ENCODE measurements at places on chromosomes 2 and 18.

GRCh38 chr2:2914252-2914651 lies 463.4 kb downstream of the EIPR1 start:
- no peak for DNase-seq

GRCh38 chr2:106599540-106599939 lies 112.4 kb downstream of the CD8B2 start:
- DNase-seq = no peak

- no peak for DNase-seq
Observed at GRCh38 chr2:159926695-159927094, 128.7 kb upstream of the CD302 start.

DNA sequence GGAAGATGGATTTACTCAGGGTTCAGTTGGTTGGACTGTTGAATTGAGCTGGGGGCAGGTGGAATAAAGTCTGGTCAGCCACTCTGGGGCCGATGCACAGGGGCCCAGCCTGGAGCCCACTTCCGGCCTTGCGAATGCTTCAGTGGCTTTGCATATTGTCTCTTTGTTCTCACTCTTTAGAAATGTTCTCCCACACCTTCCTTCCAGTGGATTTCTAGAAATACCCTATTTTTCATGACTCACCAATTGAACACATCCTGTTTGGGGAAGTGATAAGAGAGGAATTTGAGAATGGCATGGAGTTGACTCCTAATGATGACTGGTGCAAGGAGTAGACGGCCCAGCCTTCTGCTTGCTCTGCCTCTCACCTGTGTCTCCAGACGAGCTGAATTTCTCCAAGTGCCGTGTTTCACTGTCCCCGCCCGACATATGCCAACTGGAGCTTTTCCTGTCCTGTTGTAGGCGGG lies 28.1 kb downstream of the ASAP2 start:
- no peak for DNase-seq

- no peak for DNase-seq
Observed at GRCh38 chr2:70030724-70031420, 56.4 kb upstream of the PCBP1 start.

GRCh38 chr18:70469916-70470315 lies 181.1 kb downstream of the SOCS6 start:
- no peak for DNase-seq

GRCh38 chr2:42957861-42958301 lies 165.5 kb upstream of the HAAO start:
- no peak for DNase-seq

DNA sequence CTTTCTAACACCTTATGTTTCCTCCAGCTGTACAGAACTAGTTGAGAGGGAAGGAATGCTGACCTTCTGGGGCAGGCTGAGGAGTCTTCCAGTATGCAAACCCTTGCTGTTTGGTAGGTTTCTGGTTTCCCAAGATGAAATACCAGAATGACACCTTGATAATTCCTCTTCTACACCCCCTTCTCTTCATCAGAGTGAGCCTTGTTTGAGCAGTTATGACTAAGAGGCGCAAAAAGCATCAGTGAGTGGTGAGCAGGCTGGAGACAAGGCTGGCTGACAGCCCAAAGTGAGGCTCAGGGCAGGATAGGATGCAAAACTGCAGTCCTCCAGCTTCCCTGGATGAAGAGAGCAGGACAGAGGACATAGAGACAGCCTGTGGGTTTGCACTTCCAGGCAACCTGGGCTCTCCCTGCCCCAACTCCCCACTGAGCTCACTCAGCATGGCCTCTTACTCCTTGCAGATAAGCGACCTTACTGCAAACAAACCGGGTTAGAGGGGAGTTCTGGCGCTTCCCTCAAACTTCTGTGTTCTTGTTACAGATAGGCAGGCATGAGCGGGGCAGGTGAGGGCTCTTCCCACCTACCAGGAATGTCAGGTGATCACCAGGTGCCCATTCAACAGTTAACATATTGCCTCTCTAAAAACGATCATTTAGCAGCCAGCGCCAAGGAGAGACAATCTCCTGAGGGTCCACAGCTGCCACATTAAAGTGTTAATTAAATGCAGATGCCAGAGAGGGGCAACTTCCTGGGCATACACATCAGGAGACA lies 5.4 kb downstream of the MPPE1 start:
- DNase-seq = no peak

DNA sequence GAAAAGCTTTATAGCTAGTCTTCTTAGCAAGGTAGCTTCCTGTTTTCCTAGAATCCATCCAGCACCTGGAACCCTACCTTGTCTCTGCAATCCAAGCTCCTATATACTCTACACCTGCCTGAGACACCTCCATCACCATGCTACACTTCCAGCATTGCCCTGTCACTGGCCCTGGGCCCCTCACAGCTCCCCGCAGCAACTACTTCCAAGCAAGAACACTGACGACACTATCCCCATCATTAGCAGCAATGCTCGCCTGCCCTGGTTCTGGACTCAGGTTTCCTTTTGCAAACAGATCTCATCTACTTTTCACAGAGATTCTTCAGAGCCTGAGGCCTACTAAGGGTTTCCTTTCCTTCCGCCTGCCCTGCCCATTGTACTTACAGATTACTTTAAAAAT lies 121.1 kb downstream of the DTNB start:
- no peak for DNase-seq

DNA sequence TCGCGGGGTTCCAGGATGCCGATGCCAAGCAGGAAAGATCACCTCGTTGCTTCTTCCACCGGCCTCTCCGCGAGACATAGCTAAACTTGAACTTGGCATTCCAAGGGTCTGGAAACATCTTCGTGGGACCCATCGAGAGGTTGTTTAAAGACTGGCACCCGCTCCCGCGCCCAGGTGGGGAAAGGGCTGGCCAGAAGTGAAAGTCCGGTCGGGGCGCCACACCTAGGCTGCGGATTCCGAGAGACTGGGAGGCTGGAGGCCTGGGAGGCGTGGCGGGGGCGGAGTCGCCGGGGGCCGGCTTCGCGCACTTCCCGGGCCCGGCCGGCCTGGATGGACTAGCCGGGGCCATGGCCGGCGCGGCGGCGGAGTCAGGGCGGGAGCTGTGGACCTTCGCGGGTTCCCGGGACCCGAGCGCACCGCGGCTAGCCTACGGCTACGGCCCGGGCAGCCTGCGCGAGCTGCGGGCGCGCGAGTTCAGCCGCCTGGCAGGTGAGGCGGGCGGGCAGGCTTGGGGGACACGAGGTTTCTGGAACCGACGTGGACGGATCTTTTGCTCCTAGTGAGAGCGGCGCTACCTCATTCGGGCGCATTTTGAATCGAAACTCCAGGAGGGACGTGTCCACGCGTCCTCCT lies at the start of gene MOCOS:
Gene MOCOS (plus strand): TSS at position 305 of the 633 bp plus-strand sequence. CDS start 43 bp downstream, at position 348.
- peak; percentile 49 for DNase-seq

- no peak for DNase-seq
Observed at GRCh38 chr2:18975506-18976167, 382.8 kb downstream of the OSR1 start.

DNA sequence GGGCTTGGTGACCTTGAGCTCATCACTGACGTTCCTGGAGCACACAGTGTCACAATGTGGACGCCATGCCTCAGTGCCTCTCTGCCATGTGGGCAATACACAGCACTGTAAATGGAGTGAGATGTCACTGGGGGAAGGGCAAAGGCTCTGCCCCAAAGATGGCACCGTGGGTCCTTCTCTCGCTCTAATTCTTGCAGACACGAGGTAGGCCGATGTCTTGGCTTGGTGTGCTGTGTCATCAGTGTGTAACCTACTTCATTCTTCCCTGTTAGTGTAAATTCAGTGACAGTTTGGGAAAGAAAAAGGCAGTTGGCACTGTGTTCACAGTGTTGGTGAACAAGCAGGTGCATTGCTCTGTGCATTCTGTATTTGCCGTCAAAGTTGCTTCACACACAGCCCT lies 309.3 kb upstream of the MYT1L start:
- DNase-seq = no peak

DNA sequence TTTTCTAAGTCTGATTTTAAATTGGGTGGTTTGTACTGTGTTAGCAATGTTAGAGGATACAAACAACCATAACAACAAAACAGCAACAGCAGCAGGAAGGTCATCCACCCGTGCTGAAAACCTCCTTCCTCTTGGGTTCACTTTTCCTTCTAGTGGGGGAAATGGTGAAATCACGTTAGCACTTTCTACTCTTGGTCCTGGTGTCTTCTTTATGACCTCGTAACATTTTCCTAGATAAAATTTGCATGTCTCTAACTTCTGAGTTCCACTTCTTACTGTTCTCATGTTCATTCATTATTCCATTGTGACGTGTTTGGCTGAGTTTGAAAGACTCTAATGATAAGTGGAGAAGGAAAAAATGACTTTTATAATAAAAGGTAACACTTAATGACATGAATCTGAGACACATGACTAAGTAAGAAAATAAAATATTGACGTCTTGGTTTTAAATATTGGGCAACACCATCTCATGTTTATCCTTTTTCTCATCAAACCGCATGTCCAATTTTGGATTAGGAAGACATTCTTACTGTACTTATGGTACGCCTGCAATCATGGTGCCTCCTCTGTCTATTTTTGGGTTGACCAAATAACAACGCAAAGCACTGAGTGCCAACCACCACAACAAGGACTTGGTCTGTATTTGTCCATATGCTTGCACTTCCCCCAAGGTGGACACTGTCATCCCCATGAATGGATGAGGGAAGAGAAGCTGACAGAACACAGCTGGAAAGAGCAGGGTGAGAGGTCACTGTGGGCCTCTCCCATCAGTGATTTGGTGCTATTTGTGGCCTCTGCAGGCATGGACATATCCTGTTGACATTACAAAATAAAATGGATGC lies 25.7 kb upstream of the IL1R1 start:
- DNase-seq = no peak

Data from stimulated activated CD4-positive, alpha-beta T cell treated with anti-CD3 and anti-CD28 coated beads, Interleukin-2, amount 100 ng/mL, for 24 hours (primary cell).